Femur (tissue), 1 donor: ENCODE measurements at places on chromosomes 7 and 10.

DNA sequence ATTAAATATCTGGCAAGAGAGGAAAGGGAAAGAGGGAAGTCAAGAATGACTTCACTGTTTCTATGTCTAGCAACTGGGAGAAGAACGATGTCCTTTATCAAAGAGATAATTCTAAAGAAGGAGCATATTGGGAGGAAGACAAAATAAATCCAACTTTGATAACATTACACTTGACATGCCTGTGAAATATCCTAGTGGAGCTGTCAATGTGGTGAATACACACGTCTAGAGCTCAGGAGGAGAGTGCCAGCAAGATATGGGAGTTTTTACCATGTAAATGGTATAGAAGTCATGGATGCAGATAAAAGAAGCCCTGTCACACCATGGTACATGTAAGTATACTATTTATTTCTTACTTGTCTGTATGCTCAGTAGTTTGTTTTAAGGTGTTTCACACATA, 356.7 kb downstream of the HPSE2 start:
- DNase-seq = no peak

- no peak for DNase-seq
Observed at GRCh38 chr7:1045069-1046063, 1.0 kb downstream of the GPR146 start.

- DNase-seq = no peak
Observed at GRCh38 chr7:134255814-134256213, 60.9 kb downstream of the SLC35B4 start.

- no peak for DNase-seq
Observed at GRCh38 chr7:38280000-38280399, 6.6 kb upstream of the TARP start.

GRCh38 chr10:68330852-68331454, 911 bp upstream of the HNRNPH3 start:
- DNase-seq = peak; percentile 61

GRCh38 chr7:1698951-1699350, 28.9 kb downstream of the ELFN1 start:
- no peak for DNase-seq

DNA sequence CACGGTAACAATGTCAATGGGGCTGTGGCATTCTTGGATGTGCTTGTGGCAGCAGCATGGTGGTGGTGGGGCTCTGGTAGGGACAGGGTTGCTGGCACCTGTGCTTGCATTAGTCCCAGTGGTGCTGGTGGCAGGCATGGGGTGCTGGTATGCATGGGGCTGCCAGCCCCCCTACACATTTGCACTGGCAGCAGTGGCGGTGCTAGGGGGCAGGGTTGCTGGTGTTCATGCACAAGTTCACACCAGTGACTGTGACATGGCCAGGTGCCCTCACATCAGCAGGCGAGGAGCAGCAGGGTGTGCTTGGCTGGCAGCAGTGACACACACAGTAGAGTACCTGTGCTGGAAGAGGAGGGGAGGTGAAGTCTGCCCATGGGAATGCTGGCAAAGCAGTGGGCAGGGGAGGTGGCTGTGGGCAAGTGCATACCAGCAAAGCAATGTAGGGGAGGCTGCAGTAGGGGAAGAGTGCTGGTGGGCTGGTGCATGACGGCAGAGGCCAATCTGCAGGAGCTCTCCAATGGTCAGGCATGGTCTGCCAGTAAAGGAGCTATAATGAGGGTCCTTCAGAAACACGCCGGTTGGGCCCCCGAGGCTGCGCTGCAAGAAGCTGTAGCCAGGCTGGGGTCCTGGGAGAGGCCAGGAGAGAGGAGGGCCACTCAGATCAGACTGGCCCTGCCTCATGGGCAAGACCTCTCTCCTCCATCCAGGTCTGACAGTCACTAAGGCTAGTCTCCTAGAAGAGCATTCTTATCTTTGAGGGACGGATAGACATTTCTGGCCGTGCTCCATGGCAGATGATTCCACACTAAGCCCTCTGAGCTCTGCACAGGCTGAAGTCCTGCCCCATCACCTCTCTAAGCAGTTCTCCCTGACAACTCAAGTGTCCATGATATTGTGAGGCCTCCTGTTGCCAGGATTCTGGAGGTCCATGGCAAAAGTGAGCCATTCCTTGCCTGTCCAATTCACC, 406.4 kb downstream of the SEMA3D start:
- DNase-seq = no peak
